ENCODE measurements at places on chromosomes 11 and 22. TPM values are rescaled to one million over a fixed set of nuclear protein-coding genes. Genes with fewer than 3 reads are reported as not detected.

DNA sequence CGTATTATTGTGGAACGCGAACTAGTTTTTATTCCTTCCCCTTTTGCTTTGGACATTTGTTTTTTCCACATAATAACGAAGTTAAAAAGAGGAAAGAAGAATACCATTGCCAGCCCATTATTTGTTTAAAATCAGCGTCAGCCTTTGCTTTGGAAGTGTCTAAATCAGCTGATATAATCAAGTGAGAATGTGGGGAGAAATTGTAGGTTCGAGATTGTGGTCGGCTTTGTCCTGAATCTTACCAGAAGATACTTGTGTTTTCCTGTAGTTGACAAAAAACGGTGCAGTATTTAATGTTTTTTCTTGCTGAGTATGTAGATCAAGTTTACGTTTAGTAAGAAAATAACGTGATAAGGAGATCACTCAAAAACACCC lies 935 bp downstream of the ZNF143 start:
- no peak for DNase-seq
- H3K27me3 ChIP-seq: no peaks in the 10 kb centered on the region
- peak overlapping the region; percentile 81 for H3K4me3 ChIP-seq
- H3K36me3 ChIP-seq: no peaks in the 10 kb centered on the region
- H3K27ac ChIP-seq: peak overlapping the region; percentile 99
- peaks cover 23% of the 10 kb centered on the region for H3K4me1 ChIP-seq

- H3K4me1 ChIP-seq: peaks cover 48% of the 10 kb centered on the region
- H3K27ac ChIP-seq: no peak overlapping the region
- H3K36me3 ChIP-seq: no peaks in the 10 kb centered on the region
- no peak for DNase-seq
These were observed 47.0 kb downstream of the STIM1 start for GRCh38 chr11:3902441-3902840.

DNA sequence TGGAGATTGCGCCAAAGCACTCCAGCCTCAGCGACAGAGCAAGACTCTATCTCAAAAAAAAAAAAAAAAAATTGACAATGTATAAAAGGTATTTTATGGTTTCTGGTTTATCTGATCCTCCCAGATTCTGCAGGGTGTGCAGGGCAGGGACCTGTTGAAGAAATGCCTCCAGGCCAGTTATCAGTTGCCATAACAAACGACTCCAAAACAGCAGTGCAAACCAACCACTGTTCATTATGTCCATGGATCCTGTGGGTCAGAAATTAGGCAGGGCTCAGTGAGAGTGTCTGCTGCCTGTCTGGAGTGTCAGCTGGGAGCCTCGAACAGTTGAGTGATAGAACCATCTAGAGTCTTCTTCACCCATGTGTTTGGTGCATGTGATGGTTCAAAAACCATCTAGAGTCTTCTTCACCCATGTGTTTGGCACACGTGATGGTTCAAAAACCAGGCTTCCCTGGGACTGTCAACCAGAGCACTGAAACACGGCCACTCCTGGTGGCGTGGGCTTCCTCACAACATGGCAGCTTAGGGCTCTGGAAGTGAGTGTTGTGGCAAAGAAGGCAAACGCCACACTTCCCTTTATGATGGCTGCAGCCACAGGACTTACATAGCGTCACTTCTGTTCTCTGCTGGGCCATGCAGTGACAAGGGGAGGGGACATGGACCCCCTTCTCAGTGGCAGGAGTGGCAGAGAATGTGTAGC lies 115.1 kb upstream of the CRYBB3 start:
- no peak overlapping the region for H3K27ac ChIP-seq
- H3K4me3 ChIP-seq: no peak overlapping the region
- H3K27me3 ChIP-seq: no peaks in the 10 kb centered on the region
- H3K36me3 ChIP-seq: no peaks in the 10 kb centered on the region

DNA sequence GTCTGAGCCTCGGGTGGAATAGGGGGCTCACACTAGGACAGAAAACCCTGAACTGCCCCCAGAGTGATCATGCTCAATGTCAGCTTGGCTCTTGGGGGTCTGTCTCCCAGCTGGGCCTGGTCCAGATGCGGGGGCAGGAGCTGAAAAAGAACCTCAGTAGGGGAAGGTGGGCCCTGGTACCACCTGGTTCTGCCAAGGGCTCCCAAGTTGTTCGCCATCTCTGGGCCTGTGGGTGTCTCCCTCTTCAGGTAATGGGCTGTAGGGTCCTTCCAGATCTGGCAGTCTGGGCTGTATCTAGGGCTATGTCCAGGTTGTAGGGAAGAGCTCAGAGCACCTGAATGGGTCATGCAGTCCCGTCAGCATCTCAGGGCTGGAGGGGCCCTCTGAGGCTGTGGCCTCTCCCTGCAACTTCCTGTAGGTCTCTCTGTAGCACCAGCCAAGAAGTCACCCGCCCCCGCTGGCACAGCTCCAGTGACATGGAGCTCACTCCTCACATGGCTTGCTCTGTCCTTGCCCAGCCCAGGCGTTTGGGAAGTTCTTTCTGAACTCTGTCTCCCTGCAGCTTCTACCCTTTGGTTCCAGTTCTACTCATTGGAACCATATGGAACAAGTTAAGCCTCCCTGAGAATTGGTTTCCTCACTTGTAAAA lies 33.0 kb upstream of the SOX10 start:
- no peaks in the 10 kb centered on the region for H3K36me3 ChIP-seq
- H3K27ac ChIP-seq: peak overlapping the region; percentile 69
- H3K27me3 ChIP-seq: no peaks in the 10 kb centered on the region
- no peak overlapping the region for H3K4me3 ChIP-seq

- H3K4me1 ChIP-seq: no peaks in the 10 kb centered on the region
- no peak overlapping the region for H3K4me3 ChIP-seq
- H3K27me3 ChIP-seq: no peaks in the 10 kb centered on the region
- no peak for DNase-seq
These were observed 9.7 kb upstream of the PIK3IP1 start for GRCh38 chr22:31302006-31302405.

GRCh38 chr11:117633186-117633754 lies 163.7 kb downstream of the DSCAML1 start:
- no peak overlapping the region for H3K4me3 ChIP-seq
- DNase-seq: no peak
- no peaks in the 10 kb centered on the region for H3K27me3 ChIP-seq
- H3K4me1 ChIP-seq: no peaks in the 10 kb centered on the region
- H3K27ac ChIP-seq: no peak overlapping the region

GRCh38 chr11:6377902-6378639 lies 12.2 kb upstream of the SMPD1 start:
- H3K36me3 ChIP-seq: no peaks in the 10 kb centered on the region
- H3K4me3 ChIP-seq: no peak overlapping the region
- H3K4me1 ChIP-seq: peaks cover 12% of the 10 kb centered on the region
- no peak for DNase-seq
- H3K27me3 ChIP-seq: no peaks in the 10 kb centered on the region

GRCh38 chr11:128772814-128773213 lies 78.9 kb downstream of the FLI1 start:
- H3K4me1 ChIP-seq: peaks cover 33% of the 10 kb centered on the region
- DNase-seq: peak; percentile 82
- H3K36me3 ChIP-seq: peaks cover 79% of the 10 kb centered on the region
- H3K27ac ChIP-seq: no peak overlapping the region

GRCh38 chr11:122723576-122723975 lies 68.1 kb downstream of the UBASH3B start:
- no peak overlapping the region for H3K27ac ChIP-seq
- H3K27me3 ChIP-seq: no peaks in the 10 kb centered on the region
- peaks cover 24% of the 10 kb centered on the region for H3K4me1 ChIP-seq

- H3K36me3 ChIP-seq: no peaks in the 10 kb centered on the region
- no peak for DNase-seq
- H3K27me3 ChIP-seq: no peaks in the 10 kb centered on the region
- H3K27ac ChIP-seq: no peak overlapping the region
These were observed 338.7 kb downstream of the BRD1 start for GRCh38 chr22:49488943-49489342.

The GLYAT gene
- not detected for total RNA-seq

The PRRG4 gene
- total RNA-seq: 12.0 TPM

The MAP6 gene
- total RNA-seq: 10.8 TPM

The CASP5 gene
- total RNA-seq: 5.8 TPM
